Stimulated activated CD4-positive, alpha-beta T cell treated with anti-CD3 and anti-CD28 coated beads, TNF-alpha, amount 100 ng/mL, for 1 hour (primary cell): ENCODE measurements at places on chromosomes 1 and 21.

- no peak for DNase-seq
Measured at GRCh38 chr1:32810358-32810757, 6.8 kb downstream of the YARS1 start.

GRCh38 chr1:63827411-63828321, 53.8 kb downstream of the ROR1 start:
- DNase-seq = no peak

DNA sequence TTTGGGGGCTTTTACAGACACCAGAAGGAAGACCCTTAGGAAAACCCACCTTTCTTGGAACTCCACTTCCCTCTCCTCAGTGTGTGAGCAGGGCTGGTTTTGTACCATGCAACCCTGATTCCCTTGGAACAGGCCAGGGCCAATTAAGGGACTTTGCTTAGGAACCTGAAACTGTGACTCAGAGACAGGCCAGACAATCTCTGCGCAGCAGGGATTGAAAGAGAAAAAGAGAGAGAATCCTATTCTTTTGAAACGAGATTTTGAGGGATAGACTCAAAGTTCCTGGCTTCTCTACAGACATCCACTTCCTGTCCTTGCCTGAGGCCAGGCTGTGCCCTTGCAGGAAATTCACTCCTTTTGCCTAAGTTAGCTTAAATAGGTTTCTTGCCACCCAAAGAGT, 23.1 kb upstream of the C1orf198 start:
- no peak for DNase-seq

- DNase-seq = no peak
Measured at GRCh38 chr1:47709019-47709871, 271.4 kb downstream of the FOXD2 start.

- no peak for DNase-seq
Measured at GRCh38 chr1:201790261-201790660, 38.7 kb upstream of the IPO9 start.

DNA sequence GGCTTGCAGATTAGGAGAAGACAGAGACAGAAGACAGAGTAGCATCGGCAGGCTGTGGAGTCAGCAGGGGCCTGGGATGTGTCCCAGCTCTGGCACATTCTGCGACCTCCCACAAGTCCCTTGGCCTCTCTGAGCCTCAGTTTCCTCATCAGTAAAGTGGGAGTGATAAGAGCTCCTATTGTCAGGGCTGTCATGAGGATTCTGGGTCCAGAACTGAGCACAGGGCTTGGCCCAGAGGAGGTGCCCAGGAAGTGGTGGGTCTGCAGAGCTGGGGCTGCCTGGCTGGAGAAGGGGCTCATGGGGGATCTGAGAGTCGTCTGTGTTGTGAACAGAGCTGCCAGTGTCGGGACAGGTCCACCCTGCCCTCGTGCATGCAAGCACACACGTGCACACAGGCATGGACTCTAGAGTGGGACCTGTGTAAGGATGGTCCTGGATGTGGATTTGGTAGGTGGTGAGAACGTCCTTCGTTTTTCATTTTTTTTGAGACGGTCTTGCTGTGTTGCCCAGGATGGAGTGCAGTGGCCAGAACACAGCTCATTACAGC, 262.9 kb downstream of the PTPRU start:
- DNase-seq = no peak
